ENCODE measurements at places on chromosomes 4 and X.

GRCh38 chr4:127793528-127793927 is 11.4 kb downstream of the HSPA4L start:
- no peak for DNase-seq

- no peak for DNase-seq
Measured at GRCh38 chr4:112854420-112854819, 195.0 kb upstream of the ANK2 start.

DNA sequence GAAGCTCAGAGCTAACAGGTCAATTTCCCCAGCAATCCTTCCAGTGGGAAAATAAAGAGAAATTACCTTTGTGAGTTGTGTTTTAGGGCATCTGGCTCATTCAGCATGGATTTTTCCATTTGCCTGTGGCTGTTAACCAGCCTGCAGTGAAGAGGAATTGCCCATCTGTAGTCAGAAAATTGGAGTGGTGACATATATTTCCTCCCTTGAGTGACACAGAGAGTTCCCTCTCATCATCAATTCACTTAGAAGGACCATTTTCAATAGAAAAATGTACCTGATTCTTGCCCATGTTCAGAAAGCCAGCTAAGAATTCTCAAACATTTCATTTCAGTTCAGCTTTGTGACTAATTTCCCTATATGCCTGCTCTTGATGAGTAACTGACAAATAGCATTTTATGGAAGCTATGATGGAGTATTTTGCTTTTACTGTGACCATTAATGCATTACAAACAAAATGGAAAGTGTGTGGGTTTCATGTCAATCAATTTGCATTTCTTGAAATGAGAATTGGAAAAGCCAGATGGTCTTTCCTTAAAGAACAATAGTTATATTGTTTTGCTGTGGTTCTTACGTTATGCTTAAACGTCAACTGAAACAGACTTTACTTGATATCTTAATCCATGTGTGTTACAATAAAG is 155.8 kb downstream of the NWD2 start:
- DNase-seq: no peak

DNA sequence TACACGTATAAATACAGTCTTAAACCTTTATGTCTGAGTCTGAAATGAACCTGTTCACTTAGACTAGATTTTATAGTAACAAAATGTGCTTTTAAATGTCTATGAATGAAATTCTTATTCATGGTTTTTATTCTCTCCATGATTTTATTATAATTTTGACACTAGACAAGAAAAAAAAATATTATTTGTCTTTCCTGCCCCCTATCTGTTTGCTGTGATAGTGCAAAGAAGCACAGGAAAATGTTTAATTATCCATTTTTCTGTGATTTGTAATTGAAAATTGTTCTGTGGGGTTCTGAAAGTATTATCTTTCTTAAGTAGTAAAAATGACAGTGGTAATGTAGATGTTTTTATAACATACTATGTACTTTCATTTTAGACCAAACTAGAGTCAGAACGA is 52.0 kb downstream of the INTS6L start:
- no peak for DNase-seq

DNA sequence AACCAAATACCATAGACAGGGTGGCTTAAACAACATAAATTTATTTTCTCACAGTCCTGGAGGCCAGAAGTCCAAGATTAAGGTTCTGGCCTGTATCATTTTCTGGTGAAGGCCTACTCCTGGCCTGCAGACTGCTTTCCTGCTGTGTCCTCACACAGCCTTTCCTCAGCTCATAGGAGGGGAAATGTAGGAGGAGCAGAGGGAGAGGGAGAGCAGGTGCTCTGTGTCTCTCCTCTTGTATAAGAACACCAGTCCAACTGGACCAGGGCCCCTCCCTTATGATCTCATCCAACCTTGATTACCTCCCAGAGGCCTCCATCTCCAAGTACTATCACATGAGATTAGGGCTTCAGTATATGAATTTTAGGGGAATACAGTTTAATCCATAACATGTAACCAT is 34.3 kb downstream of the RAPGEF2 start:
- no peak for DNase-seq

Data from glutamatergic neuron (in vitro differentiated cells).